ENCODE measurements at places on chromosomes 5 and 9. TPM values are rescaled to one million over a fixed set of nuclear protein-coding genes. Genes with fewer than 3 reads are reported as not detected.

Gene CENPK
- total RNA-seq = 2.1 TPM

Gene ADAMTS19
- total RNA-seq = under 0.01 TPM

Gene NPR3
- total RNA-seq = 74.7 TPM

Gene SLC34A1
- not detected for total RNA-seq

Gene MTX3
- 12.6 TPM for total RNA-seq

Gene STPG3
- total RNA-seq = not detected

Gene SPINK9
- total RNA-seq = not detected

Gene TNC
- total RNA-seq = 20.2 TPM

Gene UGT3A2
- not detected for total RNA-seq

Gene DRD1
- total RNA-seq = not detected

Gene NAIP
- 5.0 TPM for total RNA-seq

Gene RGS7BP
- total RNA-seq = not detected

Gene SPATA31C1
- total RNA-seq = not detected

Gene PCA3
- 0.26 TPM for total RNA-seq

Gene GKAP1
- total RNA-seq = 0.43 TPM

Gene HTR1A
- total RNA-seq = not detected

Gene C9orf85
- total RNA-seq = 12.6 TPM

Gene ZNF300
- 9.0 TPM for total RNA-seq

Gene FOXI1
- total RNA-seq = not detected

Gene CARD6
- total RNA-seq = 12.1 TPM

Gene RMND5B
- total RNA-seq = 14.3 TPM

Gene PRDM9
- total RNA-seq = not detected

Gene AQP7
- 0.34 TPM for total RNA-seq

Gene OCLN
- total RNA-seq = 0.26 TPM

Gene MARCOL
- not detected for total RNA-seq

Gene LHX2
- total RNA-seq = not detected

Gene FOXD1
- 3.3 TPM for total RNA-seq

Gene ITK
- total RNA-seq = under 0.01 TPM

Gene LCN9
- not detected for total RNA-seq

Gene KCNT1
- not detected for total RNA-seq

Gene ANKRD31
- total RNA-seq = 0.09 TPM

Gene IDNK
- total RNA-seq = 7.4 TPM

Gene MOB3B
- total RNA-seq = 0.16 TPM

Gene GFI1B
- not detected for total RNA-seq

Gene ZNF483
- 1.9 TPM for total RNA-seq

Gene MZB1
- not detected for total RNA-seq

Gene DMRTA1
- total RNA-seq = 0.47 TPM

Gene NMUR2
- total RNA-seq = not detected

Gene TSSK1B
- 0.16 TPM for total RNA-seq

Gene TMC1
- total RNA-seq = under 0.01 TPM

Gene MSX2
- total RNA-seq = 0.79 TPM

Gene PDLIM7
- 45.0 TPM for total RNA-seq
